Muscle of leg (tissue), 16 donors: ENCODE measurements at places on chromosomes 7 and 10. TPM values are rescaled to one million over a fixed set of nuclear protein-coding genes. Genes with fewer than 3 reads are reported as not detected.

GRCh38 chr7:13072014-13072413 lies 384.6 kb downstream of the ARL4A start:
- no peaks in the 10 kb centered on the region for H3K4me1 ChIP-seq
- DNase-seq, result peak; percentile 23
- H3K27me3 ChIP-seq, result no peaks in the 10 kb centered on the region
- H3K4me3 ChIP-seq, result no peak overlapping the region
- H3K36me3 ChIP-seq, result no peaks in the 10 kb centered on the region

DNA sequence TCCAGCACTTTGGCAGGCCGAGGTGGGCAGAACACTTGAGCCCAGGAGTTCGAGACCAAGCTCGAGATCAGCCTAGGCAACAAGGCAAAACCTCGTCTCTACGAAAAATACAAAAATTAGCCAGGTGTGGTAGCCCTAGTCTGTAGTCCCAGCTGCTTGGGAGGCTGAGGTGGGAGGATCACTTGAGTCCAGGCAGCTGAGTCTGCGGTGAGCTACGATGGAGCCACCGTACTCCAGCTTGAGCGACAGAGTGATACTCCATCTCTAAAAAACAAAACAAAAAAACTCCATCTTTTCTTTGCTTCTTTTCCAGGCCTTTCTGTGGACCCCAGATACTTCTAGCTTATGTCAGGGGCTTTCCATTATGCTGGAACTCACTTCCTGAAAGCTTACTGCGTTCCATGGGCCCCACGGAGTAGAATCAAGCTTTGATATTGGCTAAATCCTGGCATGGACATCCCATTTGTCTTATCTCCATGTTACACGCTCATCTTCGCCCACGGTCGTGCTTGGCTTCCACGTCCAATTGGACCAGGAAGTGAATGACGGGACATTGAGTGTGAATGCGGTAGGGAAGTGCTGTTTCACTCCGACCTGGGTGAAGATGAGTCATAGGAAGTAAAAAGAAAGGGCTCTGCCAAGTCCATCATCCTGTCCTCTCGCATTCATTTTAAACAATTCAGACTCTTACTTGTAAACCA lies 45.7 kb downstream of the FAM171A1 start:
- H3K27ac ChIP-seq, result no peak overlapping the region
- H3K4me3 ChIP-seq, result no peak overlapping the region
- no peaks in the 10 kb centered on the region for H3K27me3 ChIP-seq
- peaks cover 2% of the 10 kb centered on the region for H3K36me3 ChIP-seq
- H3K4me1 ChIP-seq, result peaks cover 19% of the 10 kb centered on the region

DNA sequence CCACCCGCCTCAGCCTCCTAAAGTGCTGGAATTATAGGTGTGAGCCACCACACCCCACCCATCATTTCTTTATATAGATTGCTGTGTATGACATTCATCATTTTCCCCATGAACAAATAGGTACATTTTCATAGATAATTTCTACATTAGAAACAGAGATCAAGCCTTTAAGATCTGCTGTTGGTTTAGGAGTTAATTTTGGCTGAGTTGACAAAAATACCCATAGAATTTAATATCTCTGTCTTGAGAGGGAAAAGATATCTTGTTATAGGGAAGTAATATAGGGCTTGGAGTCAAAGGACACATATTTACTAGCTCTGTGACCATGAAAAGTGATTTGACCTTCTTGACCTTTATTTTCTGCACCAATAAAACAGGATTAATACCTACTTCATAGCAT lies 51.8 kb downstream of the LRMDA start:
- no peak overlapping the region for H3K27ac ChIP-seq
- no peak overlapping the region for H3K4me3 ChIP-seq
- H3K4me1 ChIP-seq, result no peaks in the 10 kb centered on the region
- H3K36me3 ChIP-seq, result no peaks in the 10 kb centered on the region
- DNase-seq, result no peak

DNA sequence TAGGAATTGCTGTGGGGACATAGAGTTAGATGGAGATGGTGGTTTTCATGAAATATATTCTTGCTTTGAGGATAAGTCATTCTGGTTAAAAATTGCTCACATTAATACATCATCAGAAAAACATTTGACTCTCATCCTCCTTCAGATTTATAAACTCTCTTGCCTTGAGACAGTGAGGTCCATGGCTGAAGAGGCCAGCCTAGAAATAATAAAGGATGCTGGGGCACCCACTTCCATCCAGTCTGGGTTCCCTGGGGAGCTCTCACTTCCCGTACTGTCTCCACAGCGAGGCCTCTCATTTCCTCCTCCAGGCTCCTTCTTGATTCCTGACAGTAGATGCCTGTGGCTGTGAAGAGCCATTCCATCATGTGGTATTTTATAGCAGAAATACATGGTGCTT lies 73.3 kb upstream of the PRKG1 start:
- no peak overlapping the region for H3K27ac ChIP-seq
- H3K36me3 ChIP-seq, result no peaks in the 10 kb centered on the region
- H3K4me1 ChIP-seq, result no peaks in the 10 kb centered on the region

STEAP1 gene
- 5.5 TPM for total RNA-seq

- peaks cover 42% of the 10 kb centered on the region for H3K4me1 ChIP-seq
- no peaks in the 10 kb centered on the region for H3K27me3 ChIP-seq
- H3K36me3 ChIP-seq, result no peaks in the 10 kb centered on the region
- H3K27ac ChIP-seq, result peak overlapping the region; percentile 74
- no peak overlapping the region for H3K4me3 ChIP-seq
Observed at GRCh38 chr10:63713191-63714144, 192.3 kb downstream of the REEP3 start.
